ENCODE measurements at places on chromosomes 11 and 22. TPM values are rescaled to one million over a fixed set of nuclear protein-coding genes. Genes with fewer than 3 reads are reported as not detected.

The SF3A1 gene
- total RNA-seq = 233 TPM

The ANO1 gene
- not detected for total RNA-seq

The FGF3 gene
- not detected for total RNA-seq

The ATG16L2 gene
- total RNA-seq = 159 TPM

The RFPL2 gene
- not detected for total RNA-seq

The FIBIN gene
- total RNA-seq = not detected

The OR4A5 gene
- not detected for total RNA-seq

The FHIP1B gene
- 33.3 TPM for total RNA-seq

GRCh38 chr22:40055143-40055883, 60.6 kb downstream of the FAM83F start:
- DNase-seq = no peak

DNA sequence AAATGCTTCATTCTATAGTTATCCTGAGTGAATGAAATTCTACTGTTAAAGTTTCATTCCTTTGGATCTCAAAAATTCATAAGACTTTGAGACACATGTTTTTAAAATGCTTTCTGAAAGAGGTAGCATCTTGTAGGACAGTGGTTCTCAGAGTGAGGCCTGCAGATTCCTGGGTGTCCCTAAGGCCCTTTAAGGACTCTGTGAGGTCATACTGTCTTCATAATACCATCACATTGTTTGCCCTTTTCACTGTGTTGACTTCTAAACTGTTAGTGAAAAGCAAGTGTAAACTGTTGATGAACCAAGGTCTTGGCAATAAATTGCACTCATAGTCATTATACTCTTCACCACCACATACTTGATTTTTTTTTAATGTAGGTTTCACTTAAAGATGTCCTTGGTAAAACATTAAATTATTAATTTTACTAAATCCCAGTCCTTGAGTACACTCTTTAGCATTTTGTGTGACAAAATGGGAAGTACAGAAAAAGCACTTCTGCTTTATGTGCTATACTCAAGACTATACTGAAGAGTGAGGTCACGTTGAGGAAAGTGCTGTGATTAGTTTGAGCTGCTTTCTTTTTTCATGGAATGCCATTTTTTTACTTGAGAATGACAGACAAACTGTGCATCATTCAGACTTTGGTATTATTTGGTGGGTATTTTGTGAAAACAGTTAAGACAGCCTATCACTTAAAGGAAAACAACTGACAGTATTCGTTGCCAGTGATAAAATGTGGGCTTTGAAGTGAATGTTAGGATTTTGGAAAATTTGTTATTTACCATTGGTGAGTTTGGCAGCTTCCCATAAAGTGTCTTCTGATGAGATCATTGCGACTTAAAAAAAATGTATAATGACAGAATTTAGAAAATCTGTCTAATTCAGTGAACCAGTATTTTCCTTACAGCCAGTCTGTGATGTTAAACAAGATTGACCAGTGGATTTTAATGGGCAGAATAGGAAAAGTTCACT, 61.1 kb downstream of the SPECC1L start:
- DNase-seq = no peak

GRCh38 chr22:24333301-24333700, 62.7 kb downstream of the SPECC1L start:
- DNase-seq = no peak

- DNase-seq = no peak
Measured at GRCh38 chr11:134276396-134277182, 410 bp downstream of the GLB1L3 start.

DNA sequence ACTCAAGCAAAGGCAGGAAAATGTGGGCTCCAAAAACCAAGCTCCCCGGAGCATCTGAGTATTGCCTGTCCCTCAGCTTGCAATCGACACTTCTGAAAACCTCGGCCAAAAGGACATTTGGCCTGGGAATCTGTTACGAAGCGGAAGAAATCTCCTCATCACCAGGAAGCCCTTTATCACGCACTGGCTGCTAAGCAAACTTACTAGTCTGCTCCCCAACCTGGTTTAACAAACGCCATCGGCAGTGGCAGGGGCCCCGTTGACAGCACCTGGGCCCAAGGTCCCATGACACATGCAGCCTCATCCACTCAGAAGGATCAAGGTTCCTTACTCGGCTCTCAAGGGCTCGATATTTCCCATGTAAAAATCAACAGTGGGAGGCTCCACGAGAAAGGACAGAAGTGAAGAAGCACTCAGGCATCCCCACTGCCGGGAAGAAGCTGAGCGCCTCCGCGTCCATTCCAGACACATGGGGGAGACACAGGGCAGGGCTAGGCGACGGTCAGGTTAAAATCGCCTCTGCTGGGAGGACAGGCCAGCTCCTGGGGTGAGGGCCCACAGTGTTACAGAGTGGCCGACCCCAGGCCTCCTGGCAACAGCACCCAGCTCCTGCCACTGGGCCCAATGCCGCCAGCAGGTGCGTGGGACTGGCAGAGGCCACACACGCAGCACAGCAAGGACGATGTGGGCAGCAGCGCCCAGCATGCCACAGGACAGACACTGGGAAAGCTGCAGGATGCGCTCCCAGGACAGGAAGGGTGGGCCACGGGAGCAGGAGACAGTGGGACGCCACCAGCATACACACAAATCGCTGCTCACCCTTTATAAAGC, 27.1 kb downstream of the BRD1 start:
- no peak for DNase-seq

DNA sequence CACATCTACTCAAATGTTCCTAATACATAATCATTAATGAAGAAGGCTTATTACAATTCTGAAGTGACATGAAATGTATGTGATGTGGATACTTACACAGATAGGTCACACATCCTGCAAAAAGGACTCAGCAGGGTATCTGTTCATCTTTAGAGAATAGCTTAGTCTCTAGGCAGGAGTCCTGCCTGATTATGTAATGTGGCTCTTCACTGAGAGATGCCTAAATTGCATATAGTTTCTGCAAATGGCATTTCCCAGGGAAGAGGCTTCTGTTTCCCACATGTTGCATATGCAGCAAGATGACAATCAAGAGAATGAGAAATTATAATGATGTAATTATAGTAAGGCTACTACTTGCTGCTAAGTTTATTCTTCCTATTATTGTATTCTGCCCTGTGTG, 58.8 kb upstream of the SLC36A4 start:
- DNase-seq = no peak

DNA sequence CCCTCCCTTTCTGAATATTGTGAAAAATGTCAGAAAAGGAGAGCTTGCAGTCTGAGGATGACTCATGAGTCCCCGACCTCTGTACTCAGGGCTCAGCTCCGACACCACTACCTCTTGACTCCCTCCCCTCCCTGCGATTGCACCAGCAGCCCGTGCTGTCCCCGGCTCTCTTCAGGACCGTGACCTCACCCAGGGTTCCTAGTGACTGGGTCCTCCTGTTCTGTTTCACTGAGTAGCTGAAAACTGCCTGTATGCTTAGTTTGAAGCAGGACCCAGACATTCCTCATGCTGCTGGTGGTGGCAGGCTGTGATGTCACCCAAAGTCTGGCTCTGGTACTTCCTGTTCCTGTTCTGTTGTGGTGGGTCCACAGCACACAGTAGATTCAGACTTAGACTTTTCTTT, 11.7 kb downstream of the PHRF1 start:
- peak; percentile 78 for DNase-seq

- DNase-seq = no peak
Measured at GRCh38 chr11:75717608-75718418, at the start of gene MOGAT2. MOGAT2 (plus strand) TSS chr11:75717838; CDS start chr11:75717889, 51 bp downstream.

GRCh38 chr11:9956483-9956882, 292.6 kb downstream of the SWAP70 start:
- no peak for DNase-seq

- DNase-seq = no peak
Measured at GRCh38 chr11:74646954-74647353, 54.6 kb downstream of the POLD3 start.

DNA sequence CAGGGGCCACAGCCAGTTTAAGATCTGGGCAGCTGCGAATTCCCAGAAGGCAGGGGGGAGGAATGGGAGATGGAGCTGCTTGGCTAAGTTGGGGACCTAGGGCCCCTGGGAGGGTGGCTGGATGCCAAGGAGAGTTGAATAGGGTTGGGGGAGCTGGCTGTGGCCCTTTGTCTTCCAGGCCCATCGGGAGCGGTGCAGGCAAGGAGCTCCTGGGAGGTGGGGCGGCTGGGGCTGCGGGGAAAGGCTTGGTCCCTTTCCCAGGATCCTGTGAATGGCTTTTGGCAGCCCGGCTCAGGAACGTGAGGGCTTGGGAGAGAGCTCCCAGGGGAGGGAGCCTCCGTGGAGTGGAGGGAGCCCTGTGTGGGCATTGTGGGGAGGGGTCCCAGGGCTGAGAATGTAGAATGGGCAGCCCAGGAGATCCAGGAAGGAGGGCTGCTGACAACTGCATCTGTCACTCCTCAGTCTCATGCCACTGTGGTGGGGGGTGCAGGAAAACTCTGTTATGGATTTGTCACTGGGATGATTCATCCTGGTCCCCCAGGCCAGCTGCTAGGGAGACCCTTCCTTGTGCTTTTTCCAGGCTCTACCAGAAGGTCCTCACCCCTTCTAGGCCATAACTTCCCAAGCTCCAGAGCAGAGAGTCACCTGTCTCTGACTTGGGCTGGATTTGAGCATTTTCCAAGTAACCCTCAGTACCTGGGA, 6.0 kb downstream of the FREY1 start:
- no peak for DNase-seq

DNA sequence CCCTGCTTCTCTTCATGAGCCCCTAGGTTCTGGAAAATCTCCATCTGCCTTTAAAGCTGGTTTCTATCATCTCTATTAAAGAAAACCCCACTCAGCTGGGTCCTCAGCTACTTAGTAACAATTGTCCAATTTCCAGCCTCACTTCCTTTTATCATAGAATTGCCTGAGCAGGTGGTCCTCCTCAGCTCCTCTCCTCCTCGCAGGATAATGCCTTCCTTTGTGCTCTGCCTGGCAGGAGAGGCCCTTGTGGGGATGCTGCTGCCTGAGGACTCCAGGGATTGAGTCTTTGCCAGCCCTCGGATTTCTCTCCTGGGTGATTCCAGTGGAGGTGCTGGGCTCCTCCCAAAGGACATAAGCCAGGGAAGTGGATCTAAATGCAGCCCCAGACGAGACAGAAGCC, 448.3 kb downstream of the INSC start:
- no peak for DNase-seq

DNA sequence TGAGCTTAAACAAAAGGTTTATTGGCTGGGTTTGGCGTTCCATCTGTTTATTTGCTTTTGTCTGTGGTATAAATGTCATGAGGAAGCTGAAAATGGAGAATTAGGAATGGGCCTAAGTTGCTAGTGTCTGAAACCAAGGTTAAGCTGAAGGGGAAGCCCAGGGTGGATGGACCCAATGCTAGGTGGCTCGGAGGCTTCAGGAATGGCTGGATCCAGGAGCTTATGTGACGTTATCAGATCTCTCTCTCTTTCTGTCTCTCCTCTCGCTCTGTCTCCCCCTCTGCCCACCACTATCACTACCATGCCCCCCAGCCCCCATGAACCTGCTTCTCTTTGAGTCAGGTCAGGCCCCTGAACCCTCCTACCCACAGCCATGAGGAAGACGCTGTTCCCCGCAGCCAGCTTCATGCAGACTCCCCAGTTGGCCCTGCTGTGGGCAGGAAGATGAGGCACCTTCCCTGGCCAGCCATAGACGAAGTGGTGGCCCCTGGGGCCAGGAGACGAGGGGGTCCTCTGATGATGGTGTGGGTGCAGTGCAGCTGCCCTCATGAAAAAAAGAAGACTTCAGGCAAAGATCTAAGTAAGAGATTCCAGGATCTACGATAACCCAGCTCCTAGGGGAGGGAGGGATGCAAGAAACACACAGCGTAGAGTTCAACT, 101.5 kb downstream of the BRD1 start:
- no peak for DNase-seq

DNA sequence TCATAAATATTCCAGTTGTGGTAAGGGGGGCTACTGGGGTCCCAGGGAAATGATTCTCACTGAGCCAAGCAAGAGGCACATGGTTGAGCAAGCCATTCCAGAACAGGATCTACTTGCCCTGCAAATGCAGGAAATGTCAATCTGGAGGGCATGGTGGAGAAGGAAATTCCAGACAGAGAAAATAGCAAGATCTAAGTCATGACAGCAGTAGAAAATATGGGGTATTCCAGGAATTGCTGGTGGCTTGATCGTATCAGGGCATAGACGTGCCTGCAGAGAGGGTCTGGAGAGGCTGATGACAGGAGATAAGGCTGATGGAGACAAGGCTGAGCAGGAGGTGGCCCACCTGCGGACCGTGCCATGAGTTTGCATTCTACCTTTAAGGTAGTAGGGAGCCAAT, 566.3 kb upstream of the CADM1 start:
- DNase-seq = no peak

DNA sequence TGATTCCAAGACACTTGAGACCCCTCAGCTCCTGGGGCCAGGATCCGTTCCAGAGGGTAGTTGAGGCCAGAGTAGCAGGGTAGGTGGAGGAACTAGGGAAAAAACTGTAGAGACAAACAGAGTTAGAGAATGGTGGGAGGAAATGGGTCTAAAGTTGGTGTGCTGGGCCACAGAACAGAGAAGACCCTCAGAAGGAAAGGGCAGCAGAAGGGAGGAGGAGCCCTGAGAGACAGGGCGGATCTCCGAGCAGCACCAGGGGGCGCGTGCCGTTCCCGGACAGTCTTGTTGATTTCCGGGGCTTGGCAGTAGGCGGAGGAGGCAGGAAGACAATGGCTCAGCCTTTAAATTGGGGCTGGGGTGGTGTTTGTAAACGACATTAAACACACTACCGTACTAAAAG, 2.4 kb upstream of the CECR2 start:
- peak; percentile 49 for DNase-seq

DNA sequence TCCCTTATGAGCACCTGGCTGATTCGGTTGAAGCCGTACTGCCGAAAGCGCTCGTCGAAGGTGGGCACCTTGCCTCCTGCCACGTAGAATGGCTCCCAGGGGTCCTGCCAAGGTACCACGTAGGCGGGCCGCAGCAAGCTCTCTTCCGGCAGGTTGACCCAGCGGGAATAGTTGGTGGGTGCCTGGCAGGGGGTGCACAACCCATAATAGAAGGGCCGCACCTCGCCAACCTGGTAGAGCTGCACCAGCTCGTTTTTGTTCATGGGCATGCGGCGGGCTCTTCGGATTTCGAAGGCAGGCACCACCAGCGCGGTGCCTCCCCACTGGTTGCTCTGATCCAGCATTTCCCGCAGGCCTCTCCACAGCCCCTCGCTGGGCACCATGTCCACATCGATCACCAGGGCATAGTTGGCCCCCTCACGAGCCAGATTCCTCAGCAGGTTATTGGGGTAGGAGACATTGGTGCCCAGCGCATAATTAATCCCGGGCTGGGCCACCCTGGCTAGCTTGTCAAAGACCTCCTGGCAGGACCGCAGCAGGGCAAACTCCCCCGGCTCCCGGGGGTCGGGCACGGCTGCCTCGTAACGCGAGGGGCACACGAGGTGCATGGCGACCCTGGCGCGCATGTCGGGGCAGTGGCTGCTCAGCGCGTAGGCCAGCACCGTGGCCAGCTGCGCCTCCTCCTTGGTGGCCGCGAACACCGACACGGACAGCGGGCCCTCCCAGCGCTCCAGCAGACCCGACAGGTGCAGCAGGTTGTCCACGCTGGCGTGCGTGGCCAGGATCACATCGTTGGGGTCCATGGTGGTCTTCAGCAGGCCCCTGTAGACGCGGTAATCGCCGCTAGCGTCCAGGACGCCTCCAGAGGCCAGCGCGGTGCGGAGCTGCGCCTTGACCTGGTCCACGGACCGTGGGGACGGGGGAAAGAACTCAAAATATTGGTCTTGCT, 679 bp downstream of the B4GAT1 start:
- no peak for DNase-seq

Measured in activated naive CD8-positive, alpha-beta T cell treated with anti-CD3 and anti-CD28 coated beads, Interleukin-2, amount 10 ng/mL, durations not matched to agents 7 days and 5 days (primary cell).